ENCODE measurements at places on chromosomes 2 and 18.

DNA sequence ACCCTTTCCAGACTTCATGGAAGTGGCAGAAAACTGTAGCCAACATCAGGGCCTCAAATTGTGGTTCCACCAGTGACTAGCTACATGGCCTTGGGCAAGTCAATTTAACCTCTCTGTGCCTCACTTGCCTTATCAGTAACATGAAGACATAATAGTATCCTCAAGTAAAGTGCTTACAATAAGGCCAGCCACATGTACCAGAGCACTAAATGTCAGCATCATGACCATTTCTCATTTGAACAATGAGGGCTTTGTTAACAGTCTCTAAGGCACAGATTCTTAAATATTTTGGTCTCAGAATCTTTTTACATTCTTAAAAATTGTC lies 5.8 kb upstream of the KCMF1 start:
- no peak for DNase-seq

- DNase-seq = no peak
These were observed 616.4 kb downstream of the XIRP2 start for GRCh38 chr2:167504695-167505094.

DNA sequence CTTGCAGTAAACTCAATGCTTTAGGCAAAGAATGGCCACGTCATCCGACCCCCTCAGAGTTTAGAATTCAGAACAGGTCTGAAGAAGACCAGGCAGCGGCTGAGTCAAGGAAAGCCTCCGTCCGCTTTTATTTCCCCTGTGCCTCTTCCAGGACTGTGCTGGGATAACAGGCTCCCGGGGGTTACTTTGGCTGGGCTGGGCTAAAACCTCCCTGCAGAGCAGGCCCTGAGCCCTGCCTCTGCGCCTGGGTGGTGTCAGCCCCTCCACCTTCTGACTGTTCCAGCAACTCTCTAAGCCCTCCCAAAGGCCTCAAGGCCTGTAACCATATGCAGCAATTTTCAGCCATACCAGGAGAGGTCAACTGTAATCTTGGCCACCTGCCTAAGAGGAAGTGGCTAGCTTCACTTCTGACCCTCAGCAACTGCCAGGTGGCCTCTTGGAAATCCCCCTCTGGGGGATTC lies 166.5 kb downstream of the RPIA start:
- DNase-seq = no peak

- no peak for DNase-seq
These were observed 82.9 kb downstream of the DYSF start for GRCh38 chr2:71536226-71536671.

GRCh38 chr18:60826346-60826745 lies 453.8 kb upstream of the MC4R start:
- DNase-seq = no peak

DNA sequence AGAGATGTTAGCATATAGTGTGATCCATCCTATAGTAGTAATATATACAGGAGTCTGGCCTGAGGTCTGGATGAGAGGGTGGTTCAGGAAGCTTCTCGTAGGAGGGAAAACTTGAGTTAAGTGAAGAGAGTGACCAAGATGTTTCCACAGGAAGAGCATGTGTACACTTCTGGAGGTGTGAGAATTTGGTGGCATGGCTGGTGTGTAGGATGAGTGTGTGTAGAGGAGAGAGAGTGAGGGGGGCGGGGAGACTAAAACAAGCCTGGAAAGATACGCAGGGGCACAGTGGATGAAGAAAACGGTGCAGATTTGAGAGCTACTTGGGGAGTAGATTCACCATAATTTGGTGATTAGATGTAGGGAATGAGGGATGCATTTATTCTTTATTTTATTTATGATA lies 43.5 kb upstream of the CTLA4 start:
- no peak for DNase-seq

DNA sequence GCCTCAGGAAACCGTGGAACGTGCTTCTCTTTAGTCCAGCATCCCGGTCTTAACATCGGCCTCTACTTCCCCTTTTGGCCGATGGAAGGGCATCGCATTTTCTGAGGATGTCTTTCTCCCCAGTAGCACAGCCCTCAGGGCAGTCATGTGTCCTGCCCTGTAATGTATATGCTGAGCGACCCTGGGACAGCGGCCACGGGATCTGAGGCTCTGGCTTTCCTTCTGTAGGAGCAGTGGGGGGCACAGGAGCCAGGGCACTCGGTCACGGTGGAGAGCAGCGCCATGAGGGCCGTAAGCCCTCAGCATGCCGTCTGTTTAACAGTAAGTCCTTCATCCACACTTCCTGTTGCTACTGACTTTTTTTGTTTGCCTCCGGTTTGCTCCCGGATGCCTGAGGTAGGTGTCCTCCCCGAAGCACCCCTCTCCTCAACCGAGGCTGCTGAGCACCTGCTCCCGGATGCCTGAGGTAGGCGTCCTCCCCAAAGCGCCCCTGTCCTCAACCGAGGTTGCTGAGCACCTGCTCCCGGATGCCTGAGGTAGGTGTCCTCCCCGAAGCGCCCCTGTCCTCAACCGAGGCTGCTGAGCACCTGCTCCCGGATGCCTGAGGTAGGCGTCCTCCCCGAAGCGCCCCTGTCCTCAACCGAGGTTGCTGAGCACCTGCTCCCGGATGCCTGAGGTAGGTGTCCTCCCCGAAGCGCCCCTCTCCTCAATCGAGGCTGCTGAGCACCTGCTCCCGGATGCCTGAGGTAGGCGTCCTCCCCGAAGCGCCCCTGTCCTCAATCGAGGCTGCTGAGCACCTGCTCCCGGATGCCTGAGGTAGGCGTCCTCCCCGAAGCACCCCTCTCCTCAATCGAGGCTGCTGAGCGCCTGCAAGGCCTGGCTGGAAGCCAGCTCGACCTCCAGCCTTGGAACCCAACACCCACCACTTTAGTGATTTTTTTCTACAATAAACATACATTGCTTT lies 169.3 kb downstream of the HDAC4 start:
- DNase-seq = no peak

- DNase-seq = peak; percentile 28
These were observed at the start of gene ANXA4 for GRCh38 chr2:69741575-69742321. ANXA4 (plus strand) TSS chr2:69742134; CDS start chr2:69781566, 39,432 bp downstream.

GRCh38 chr2:202660796-202661195 lies 26.0 kb downstream of the FAM117B start:
- no peak for DNase-seq

DNA sequence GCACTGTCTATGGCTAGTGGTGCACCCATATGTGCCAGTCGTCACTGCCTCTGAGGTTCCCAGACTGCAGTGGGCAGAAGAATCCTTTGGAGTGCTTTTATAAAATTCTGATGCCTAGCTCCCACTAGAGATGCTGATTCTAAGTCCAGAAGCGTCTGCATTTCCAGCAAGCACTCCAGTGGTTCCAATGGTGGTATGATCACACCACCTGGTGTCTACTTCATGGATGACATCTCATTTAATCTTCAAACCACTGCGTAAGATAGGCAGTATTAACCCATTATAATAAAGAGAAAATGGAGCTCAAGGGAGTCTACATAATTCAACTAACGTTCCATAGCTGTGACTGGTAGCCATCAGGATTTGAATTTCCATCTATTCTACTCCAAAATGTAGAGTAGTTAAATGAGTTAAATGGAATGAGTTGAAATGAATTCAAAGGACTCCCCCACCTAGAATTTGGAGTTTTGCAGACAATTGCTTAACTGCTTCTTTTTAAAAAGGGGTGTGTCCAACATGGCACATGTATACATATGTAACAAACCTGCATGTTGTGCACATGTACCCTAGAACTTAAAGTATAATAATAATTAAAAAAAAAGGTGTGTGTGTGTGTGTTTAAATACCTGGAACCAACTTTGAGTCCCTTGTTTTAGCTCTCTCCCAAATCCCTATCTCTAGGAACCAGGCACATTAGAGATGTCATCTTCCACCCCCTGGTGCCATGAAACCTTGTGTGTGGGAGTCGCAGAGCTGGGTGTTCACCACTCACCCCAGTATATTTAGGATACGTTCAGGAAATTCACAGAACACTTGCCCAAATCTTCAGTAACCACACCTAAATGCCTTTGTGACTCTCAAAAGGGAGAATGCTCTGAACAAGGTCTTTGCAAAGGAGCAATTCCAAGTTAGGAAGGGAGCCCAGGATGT lies 14.1 kb downstream of the LAMA3 start:
- no peak for DNase-seq

DNA sequence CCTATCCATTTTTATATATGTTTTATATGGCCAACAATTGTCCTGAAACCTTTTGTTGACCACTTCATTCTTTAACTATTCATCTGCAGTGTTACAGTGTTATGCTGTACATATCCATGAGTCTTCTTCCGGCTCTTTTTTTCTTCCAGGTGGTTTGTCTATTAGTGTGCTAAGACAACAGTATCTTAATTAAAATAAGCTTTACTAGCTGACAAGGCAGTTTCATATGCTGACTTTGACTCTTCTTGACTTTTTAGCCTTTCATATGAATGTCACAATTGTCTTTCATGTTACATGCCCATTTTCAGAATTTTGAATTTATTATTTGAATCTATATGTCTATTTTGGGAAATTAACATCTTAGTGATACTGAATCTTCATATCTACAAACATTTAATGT lies 1249.0 kb downstream of the DPP10 start:
- DNase-seq = no peak

- DNase-seq = no peak
These were observed 29.1 kb upstream of the RPE start for GRCh38 chr2:209973328-209973727.

DNA sequence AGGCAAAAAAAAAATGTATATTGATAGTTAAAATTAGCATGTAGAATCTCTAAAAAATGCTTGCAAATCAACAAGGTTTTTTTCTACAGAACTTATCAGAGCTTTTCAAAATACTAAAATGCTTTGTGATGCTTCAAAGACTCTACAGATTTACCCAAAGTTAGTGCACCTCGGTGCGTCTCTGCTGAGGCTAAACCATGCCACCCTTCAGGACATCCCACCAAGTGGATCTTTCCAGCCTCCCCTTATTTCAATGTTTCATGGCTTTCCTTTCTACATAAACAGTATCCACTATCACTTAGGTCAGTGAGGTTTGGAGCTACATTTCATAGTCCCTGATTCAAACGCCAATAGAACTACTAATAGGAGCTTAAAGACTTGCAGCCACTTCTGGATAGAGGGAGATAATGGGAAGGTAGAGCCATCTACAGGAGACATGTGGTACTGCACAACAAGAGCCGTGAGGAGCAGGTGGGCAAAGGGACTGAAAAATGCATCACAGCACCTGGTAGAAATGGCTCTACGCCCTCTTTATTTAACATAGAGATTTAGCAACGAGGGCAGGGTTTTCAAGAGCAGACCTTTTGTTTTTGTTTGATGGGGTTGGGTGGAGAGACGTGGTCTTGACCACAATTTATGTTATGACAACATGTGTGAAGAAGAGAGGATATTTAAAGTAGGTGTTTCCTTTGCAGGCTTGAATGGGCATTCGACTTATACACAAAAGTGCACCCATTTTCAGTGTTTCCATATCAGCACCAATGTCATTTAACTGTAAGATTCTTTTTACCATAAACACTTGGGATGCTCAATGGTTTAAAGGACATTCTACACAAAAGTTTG lies 56.1 kb upstream of the SLC35G4 start:
- DNase-seq = no peak

- no peak for DNase-seq
These were observed 8.6 kb upstream of the CNDP1 start for GRCh38 chr18:74525741-74526140.

DNA sequence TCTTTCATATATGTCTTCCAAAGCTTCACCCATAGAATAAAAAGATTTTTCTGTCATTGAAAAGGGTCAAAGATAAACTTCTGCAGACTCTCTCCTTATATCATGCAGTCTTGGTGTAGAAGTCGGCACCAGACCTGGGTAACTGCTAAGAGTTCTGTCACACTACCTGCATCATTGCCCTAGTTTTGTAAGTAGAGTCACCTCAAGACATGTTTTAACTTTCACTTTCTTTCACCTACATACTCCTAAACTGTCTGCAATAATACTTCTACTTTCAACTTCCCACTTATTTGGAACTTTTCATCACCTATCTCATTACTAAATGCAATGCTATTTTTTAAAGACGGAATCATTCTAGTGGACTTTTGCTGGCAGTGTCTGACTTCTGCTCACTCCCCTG lies 475.6 kb upstream of the VRK2 start:
- DNase-seq = no peak

- DNase-seq = no peak
These were observed 13.3 kb upstream of the ATP8B1 start for GRCh38 chr18:57816208-57816954.

DNA sequence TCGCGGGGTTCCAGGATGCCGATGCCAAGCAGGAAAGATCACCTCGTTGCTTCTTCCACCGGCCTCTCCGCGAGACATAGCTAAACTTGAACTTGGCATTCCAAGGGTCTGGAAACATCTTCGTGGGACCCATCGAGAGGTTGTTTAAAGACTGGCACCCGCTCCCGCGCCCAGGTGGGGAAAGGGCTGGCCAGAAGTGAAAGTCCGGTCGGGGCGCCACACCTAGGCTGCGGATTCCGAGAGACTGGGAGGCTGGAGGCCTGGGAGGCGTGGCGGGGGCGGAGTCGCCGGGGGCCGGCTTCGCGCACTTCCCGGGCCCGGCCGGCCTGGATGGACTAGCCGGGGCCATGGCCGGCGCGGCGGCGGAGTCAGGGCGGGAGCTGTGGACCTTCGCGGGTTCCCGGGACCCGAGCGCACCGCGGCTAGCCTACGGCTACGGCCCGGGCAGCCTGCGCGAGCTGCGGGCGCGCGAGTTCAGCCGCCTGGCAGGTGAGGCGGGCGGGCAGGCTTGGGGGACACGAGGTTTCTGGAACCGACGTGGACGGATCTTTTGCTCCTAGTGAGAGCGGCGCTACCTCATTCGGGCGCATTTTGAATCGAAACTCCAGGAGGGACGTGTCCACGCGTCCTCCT lies at the start of gene MOCOS:
Gene MOCOS (plus strand): TSS at position 305 of the 633 bp plus-strand sequence. CDS start 43 bp downstream, at position 348.
- no peak for DNase-seq

- no peak for DNase-seq
These were observed 174.0 kb downstream of the ASB1 start for GRCh38 chr2:238600506-238601432.

- no peak for DNase-seq
These were observed 112.2 kb upstream of the TTC39C start for GRCh38 chr18:23902396-23902795.

DNA sequence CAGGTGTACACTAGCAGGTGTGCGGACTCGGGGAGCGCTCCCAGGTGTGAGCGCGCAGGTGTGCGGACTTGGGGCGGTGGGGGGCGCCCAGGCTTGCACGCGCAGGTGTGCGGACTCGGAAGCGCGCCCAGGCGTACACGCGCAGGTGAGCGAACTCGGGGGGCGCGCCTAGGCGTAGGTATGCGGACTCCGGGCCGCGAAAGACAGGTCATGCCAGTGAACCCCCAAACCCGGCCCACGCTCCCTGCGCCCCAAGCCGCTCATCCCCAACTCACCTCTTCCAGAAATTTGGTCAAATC lies 342 bp downstream of the CYB5A start:
- no peak for DNase-seq

- DNase-seq = no peak
These were observed 407.8 kb upstream of the CDH2 start for GRCh38 chr18:28584731-28585130.

GRCh38 chr2:221060376-221060775 lies 511.7 kb downstream of the EPHA4 start:
- no peak for DNase-seq

DNA sequence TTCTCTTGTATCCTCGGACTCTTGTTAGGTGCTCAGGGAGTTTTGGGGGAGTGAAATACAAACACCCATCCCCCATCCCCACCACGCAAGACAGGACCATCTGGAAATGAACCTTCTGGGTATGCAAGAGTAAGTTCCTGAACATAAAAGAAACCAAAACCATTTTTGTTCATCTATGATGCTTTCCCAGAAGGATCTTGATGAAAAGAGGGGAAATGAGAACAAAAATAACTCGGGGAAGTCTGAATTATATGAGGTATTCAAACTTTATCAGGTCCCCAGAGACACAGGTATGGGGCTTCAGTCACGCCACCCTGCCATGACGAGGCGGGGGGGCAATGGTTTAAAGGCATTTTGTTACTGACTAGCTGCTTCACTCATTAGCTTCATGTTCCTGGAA lies 68.6 kb upstream of the DNMT3A start:
- no peak for DNase-seq

Data from stimulated activated CD8-positive, alpha-beta memory T cell treated with anti-CD3 and anti-CD28 coated beads, Interleukin-4, amount 100 ng/mL, for 1 hour (primary cell).